Transverse colon (tissue), 4 donors: ENCODE measurements at places on chromosomes 4 and X.

GRCh38 chr4:21083413-21083812, 383.2 kb downstream of the PACRGL start:
- H3K36me3 ChIP-seq, result no peaks in the 10 kb centered on the region
- no peak overlapping the region for H3K27ac ChIP-seq
- DNase-seq, result no peak
- H3K4me1 ChIP-seq, result no peaks in the 10 kb centered on the region
- no peaks in the 10 kb centered on the region for H3K27me3 ChIP-seq

GRCh38 chr4:110107866-110108265, 90.5 kb downstream of the ELOVL6 start:
- no peak for DNase-seq
- H3K4me1 ChIP-seq, result no peaks in the 10 kb centered on the region
- no peaks in the 10 kb centered on the region for H3K27me3 ChIP-seq
- no peak overlapping the region for H3K4me3 ChIP-seq
- no peaks in the 10 kb centered on the region for H3K36me3 ChIP-seq

DNA sequence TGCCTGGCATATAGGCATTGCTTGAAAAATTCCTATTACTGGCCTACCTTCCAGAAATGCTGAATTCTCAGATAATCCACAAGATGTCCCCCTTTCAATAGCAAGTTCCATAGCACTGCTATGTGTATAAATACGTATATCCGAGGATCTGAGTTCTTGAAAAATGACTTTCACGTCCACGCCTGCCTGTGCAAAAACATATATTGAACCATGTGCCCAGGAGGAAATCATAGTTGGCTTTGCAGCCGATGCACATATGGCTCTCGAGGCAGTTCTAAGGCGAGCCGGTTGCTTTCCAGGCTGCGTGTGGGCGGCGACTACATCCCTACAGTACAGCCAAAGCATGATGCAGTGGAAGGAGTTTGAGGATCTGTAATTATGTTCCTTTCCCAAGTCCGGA, 55.4 kb upstream of the ESX1 start:
- no peaks in the 10 kb centered on the region for H3K36me3 ChIP-seq
- no peak for DNase-seq

- DNase-seq, result no peak
- H3K4me3 ChIP-seq, result no peak overlapping the region
- no peaks in the 10 kb centered on the region for H3K4me1 ChIP-seq
Measured at GRCh38 chr4:98502624-98503023, 155.8 kb downstream of the TSPAN5 start.

GRCh38 chr4:85686398-85686797, 211.4 kb downstream of the ARHGAP24 start:
- no peaks in the 10 kb centered on the region for H3K27me3 ChIP-seq
- no peaks in the 10 kb centered on the region for H3K36me3 ChIP-seq
- H3K27ac ChIP-seq, result no peak overlapping the region
- H3K4me1 ChIP-seq, result no peaks in the 10 kb centered on the region
- DNase-seq, result no peak
- H3K4me3 ChIP-seq, result no peak overlapping the region

DNA sequence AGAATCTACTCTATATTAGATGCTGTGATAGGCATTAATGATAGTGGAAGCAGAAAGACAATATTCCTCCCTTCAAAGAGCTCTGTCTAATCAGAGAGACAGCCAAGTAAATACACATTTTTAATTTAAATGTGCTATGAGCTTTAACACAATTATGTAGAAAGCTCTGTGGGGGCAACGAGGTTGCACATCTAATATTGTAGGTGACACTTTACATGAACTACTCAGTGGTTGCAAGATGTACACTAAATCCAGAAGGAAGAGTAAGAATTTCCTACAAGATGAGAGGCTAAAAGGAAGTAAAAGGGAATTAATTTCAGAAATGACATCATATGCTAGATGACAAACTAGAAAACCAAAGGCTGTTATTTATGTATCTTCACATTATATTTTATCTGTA, 120.9 kb downstream of the SPCS3 start:
- H3K27me3 ChIP-seq, result no peaks in the 10 kb centered on the region
- no peak overlapping the region for H3K27ac ChIP-seq
- no peaks in the 10 kb centered on the region for H3K36me3 ChIP-seq
- DNase-seq, result no peak
- no peak overlapping the region for H3K4me3 ChIP-seq
